ENCODE measurements at places on chromosomes 7 and 10.

DNA sequence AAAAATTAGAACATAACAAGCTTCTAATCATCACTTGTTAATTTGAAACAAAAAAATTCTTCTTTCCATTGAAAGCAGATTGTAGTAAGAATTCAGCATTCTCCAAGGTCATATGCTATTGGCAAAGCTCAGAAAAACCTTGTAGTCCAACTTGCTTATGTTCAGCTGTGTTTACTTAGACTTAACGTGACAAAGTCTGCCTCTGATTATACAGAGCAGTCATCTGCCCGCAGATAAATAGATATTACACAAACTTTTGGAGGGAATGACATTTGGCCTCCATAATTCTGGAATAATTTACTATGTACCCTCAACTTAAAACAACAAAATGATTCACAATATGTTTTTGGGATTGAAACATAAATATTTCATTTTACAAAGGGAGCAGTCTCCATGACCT, 45.8 kb downstream of the MKX start:
- no peak for DNase-seq

GRCh38 chr7:90178679-90179278, 24.5 kb downstream of the STEAP1 start:
- DNase-seq, result peak; percentile 68

GRCh38 chr10:29688230-29688661, 53.5 kb upstream of the SVIL start:
- no peak for DNase-seq

DNA sequence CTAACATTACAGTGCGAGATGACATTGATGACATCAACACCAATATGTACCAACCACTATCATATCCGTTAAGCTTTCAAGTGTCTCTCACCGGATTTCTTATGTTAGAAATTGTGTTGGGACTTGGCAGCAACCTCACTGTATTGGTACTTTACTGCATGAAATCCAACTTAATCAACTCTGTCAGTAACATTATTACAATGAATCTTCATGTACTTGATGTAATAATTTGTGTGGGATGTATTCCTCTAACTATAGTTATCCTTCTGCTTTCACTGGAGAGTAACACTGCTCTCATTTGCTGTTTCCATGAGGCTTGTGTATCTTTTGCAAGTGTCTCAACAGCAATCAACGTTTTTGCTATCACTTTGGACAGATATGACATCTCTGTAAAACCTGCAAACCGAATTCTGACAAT, 4.3 kb downstream of the GPR22 start:
- no peak for DNase-seq

DNA sequence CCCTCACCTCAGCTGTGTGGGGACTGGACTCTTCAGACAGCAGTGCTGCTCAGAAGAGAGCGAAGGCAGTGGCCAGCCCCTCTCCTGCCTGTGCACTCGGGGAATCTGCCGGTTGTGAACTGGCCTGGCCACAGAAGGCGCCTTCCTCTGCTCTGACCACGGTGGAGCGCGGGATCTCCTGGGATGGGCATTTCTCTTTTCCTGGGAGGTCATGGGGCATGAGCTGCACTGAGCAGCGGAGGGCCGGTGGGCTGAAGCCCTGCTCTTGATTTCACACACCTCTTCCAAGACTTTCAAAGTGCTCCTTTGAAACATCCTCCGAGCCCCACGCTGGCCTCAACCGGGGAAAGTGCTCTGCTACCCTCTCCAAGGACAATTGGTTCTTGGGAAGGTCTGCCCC, 125.6 kb upstream of the FAM20C start:
- DNase-seq, result no peak

DNA sequence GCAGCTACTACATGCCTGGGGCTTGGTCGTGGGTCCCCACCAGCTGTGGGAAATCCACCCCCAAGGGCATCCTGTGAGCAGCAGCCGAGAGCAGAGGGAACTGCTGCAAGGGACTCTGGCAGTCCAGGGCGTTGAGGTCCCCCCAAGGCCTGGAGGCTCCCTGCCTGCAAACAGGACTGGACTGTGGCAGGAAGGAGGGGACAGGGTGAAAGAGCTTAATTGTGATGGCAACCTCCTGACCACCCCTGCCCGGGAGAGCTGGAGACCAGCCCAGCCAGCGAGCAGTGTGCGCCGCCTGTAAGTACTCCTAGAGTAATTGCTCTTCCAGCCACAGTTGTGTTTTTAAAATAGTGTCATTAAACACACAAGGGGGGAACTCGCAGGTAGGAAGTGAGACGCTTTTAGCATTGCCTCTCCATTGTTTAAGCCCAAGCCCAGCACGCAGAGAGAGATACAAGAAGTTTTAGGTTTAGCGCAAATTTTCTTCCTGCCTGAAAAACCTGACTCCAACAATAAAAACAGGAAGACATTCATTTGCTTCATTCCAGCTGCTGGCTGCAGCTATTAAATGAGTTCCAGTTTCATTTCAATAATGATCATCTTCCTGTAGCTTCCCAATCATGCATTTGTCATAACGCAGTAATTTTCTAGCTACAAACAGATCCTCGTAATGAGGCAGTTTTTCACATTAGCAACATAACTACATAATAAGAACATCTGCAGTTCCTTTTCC, 111.1 kb downstream of the EBF3 start:
- no peak for DNase-seq

DNA sequence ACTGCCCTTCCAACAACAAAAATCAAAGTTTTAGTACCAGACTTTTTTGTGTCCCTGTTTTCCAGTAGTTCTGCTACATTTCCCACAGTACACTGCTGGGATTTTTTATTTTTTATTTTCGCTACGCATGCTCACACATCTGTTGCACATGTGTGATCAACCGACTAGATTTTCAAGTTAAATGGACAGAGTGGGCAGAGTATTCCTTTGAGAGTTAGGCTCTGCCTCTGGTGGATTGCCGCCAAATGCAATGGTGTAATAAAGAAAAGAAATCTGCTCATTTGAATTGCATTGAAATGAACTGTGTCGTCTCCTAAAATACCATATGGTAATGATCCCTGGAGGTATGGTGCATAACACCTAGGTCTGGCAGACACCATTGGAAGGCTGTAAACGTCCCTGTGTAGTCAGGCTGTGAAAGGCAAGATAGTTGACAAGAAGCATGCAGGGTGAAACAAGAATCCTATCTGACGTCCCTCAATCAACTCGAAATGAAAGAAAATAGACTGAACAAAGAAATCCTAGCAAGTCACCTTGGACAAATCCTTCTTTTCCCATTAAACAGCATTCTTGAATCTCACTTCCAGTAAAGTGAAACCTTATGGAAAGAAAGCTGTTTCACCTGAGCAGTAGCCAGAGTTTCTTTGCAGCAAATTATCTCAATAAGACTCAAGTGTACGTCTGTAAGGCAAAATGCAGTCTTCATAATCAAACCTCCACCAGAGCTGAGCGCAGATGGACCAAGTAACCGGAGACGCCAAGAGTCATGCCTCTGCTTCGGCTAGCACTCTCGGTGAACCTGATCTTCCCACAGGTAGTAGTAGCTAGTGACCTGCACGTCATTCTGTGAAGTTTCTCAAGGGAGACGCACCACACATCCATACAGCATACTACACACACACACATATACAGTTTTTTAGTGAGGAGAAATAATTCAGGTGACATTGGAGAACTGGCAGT, 357.3 kb downstream of the CRPPA start:
- no peak for DNase-seq

- no peak for DNase-seq
Measured at GRCh38 chr7:1302936-1303335, 70.3 kb downstream of the UNCX start.

DNA sequence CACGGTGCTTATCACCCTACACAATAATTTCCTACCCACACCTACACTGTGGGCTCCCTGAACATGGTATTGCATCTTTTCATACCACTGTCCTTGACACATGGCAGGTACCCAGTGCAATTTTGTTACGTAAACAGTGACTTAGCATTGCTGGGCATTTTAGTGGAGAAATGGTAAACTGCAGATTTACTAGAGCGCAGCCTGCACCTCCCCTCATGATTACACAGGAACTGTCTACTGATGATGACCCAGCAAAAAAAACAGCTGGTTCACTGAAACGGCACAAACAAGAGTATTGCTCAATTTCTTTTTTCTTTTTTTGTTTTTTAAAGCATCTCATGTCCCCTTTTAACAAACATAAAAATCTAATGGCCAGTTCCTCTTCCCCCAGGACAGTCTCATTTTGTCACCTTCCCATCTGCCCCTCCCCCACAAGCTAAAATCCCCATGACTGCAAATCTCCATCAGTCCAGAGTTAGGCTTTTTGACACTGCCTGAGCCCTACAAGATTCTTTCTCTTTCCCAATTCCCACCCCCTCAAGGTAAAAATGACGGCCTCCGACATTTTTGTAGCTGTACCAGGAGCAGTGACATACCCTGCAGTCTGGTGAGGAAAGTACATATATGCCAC, 2.8 kb downstream of the ZNF746 start:
- peak; percentile 77 for DNase-seq

GRCh38 chr10:85612378-85612775, 754.2 kb downstream of the GRID1 start:
- no peak for DNase-seq

GRCh38 chr10:10007957-10008356, 1009.7 kb upstream of the CELF2 start:
- DNase-seq, result no peak

DNA sequence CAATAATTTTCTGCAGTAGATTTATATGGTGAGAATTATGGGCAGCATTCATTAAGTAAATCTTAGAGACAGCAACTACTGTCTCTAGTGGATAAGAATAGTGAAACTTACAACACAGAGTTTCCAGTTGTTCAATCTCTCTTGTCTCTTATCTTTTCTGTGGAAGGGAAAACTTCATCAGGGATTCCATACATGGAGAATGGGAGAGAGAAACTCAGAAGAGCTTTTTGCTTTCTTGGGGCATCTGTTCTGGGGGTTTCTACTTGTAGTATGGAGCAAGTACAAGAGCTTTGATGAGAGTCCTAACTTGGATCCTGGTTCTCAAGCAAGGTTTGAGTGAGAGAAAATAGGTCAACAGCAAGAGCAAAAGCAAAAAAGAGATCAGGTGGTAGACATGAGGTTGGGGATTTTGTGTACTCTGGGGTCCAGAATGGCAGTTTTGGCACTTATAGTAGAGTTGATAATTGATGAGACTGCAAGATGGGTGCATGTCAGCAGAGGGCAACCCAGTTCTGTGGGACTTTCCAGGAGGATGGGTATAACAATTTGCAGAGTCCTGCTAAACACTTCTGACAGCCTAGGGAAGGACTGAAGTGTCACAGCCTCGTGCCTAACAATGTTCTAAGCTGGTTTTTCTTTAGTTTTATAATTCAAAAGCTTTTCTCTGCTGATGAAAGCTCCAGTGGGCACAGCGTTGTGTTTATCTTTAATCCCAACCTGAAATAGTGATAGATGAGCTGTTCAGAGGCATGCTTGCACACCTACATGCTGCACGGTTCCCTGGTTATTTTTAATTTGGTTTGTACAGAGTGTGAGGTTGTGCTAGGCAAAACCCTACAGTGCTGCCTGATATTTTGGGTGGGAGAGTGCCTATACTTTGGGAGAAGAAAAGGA, 32.0 kb upstream of the STRIP2 start:
- no peak for DNase-seq

GRCh38 chr10:12340371-12340770, 9.0 kb upstream of the CAMK1D start:
- DNase-seq, result no peak

DNA sequence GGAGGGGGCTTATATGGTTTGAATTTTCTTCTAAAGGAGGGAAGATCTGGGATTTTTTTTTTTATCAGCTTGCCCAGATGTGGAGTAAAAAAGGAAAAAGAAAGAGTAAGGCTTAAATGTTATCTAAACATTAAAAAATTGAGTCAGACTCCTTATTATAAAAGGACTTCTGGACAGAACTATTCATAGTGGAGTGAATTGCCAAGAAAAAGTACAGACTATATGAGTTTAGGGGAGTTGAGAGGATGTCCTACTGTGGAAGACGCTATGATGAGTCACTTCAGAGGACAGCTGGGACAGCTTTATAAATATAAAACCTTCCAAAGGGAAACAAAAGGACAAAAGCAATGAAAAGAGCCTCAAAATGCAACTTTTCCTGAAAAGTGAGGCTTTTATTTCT, 73.0 kb downstream of the TFPI2 start:
- no peak for DNase-seq

DNA sequence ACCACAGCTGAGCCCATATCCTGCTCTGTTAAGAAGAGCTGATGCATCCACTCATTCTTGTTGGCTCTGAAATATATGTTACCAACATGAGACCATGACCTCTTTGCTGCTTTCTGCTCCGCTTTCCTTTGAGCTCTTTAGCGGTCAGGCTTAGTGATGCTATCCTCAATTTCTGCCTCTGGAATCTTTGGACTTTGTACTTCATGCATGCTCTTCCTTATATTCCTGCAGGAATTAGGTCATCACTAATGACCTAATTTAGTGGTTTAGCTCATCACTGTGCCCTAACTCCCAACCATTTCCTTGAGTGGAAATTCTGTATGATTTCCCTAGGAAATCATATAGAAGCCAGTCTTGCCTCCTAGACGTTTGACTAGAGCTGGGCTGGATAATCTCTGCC, 119.5 kb downstream of the AOAH start:
- DNase-seq, result no peak

DNA sequence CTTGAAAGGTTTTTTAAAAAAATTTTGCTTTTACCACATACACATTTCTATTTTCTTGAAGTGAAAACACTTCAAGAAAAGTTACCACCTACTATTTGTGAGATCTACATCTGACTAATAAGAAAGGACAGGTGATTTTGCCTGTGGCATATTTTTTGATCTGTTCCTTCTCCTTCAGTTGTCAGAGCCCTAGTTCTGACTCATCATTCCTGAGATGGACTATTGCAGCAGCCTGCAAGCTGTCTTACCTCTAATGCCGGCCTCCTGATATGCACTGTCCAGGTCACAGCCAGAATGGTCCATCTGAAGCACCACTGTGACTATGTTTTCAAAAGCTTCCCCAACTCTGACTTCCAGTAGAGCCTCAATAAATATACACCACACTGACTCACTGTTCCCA, 28.2 kb upstream of the ANK3 start:
- peak; percentile 53 for DNase-seq

DNA sequence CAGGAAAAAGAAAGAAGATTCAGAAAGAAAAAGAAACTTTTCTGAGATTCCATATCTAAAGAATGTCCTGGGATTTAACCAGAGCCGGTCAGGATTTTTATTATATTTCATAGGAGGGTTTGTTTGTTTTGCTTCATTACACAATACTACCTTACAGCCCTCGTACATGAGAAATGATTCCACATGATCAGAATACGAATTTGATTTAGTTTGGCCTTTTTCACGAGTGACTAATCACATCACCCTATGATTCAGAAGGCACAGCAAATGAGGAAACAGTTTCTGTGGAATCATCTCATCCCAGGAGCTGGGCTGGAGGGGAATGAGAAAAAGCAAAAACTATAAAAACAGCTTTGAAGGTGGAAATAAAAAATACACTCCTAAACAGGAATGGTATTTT, 54.7 kb upstream of the VWC2 start:
- DNase-seq, result no peak
